Chondrocyte (in vitro differentiated cells): ENCODE measurements at places on chromosomes 5 and 9. TPM values are rescaled to one million over a fixed set of nuclear protein-coding genes. Genes with fewer than 3 reads are reported as not detected.

DNA sequence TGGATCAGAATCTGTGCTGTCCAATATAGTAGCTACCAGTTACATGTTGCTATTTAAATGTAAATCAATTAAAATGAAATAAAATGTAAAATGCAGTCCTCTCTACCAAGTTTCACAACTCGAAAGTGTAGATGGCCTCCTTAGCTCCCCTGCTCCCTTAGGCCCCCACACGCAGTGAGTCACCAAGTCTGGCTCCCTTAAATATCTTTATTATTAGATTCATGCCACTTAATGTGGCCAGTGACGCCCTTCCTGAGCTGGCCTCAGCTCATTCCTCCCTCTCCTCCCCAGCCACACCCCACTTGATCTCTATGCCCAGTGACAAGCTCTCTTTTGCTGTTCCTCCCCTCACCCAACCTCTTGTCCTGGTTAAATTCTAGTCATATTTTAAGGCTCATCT lies 88.4 kb upstream of the DNAH5 start:
- DNase-seq, result no peak

Gene TOR2A
- total RNA-seq, result 6.1 to 8.1 TPM (median 6.4 TPM) in 3 replicates

DNA sequence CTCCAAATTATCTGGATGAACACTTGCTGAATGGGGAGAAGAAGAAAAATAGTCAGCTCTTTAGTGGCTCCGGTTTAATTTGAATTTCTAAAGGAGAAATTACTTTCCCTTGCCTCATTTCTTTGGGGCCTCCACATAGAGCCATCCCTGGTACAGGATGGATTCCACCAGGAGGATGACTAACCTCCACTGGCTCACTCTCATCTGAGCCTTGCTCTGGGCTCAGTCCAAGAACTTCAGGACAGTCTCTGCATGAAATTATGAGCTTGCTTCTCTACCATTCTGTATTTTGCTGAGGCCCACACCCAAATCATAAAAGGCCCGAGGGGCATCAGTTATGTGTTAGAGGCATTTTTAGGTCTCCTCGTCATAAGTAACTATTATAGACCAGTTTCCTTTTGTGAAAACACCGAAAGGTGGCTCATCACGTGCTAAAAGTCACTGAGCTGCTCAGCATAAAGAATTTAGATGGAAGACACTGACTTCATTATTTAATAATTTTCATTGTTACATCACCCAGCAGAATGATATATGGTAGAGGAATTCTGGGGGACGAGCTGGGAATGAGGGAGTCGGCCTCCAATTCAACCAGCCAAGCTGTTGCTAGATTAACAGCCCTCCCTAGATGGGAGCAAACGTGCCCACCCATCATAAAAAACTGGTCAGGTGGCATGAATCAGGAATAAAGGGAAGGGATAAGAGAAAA lies 222.1 kb downstream of the TARS1 start:
- no peak for DNase-seq

DNA sequence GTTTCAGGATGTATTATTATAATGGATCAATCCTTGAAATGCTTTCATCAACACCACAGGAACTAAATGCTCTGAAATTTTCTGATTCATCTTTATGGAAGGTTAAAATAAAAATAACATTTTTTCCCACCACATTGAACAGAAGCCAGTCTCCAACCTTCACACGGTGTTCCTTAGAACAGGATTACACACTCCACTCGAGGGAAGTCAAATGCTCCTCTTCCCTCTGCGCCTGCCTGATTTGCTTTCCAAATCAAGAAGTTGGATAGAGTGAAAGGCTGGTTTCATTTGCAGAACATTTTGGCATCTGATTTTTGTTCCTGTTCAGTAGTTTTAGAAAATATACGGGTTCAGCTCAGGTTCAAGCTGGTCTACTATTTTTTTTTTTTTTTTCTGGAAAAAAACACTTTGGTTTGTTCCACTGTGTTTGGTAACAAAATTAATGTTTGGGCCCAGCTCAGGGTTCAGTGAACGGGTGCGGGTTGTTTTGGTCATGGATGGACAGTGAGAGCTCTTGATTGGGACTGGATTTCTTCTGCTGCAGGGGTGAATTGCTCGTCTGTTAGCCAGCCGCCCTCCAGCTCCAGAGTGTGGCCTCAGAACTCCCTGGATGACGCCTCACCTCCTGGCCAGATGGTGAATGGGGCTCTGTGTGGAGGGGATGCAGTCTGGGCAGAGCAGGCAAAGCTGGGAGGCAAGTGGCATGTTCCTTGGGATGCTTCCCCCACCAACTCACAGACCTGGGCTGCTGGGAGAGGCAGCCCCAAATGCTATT lies 82.4 kb upstream of the STC2 start:
- DNase-seq, result no peak

DNA sequence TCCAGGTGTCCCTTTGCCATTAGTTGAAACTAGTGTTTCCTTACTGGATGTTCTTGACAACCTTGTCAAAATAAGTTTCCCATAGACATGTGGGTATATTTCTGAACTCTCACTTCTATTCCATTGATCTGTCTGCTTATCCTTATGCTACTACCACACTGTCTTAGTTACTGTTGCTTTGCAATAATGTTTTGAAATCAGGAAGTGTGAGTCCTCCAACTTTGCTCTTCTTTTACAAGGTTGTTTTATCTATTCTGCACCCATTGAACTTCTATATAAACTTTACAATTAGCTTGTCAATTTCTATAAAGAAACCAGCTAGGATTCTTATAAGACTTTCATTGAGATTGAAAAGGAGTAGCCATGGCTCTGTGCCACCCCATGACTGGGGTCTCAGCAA lies 24.3 kb downstream of the CD14 start:
- no peak for DNase-seq

DNA sequence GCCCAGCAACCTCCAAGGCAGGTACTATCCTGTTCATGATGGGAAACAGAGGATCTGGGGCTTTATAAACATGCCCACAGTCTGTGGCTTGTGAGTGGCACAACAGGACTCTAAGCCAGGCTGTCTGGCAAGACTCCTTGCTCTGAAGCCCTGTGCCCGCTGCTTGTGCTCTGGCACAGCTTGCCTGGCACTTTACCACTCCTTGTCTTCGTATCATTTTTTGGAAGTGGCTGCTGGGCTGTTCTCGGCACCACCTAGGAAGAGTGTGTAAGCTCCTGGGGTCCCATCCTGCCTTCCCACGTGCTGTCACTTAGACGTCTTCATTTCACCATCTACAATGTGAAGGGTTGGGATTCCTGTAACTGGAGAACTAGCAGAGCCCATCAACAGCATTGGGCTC lies 59.3 kb upstream of the GLRX start:
- no peak for DNase-seq

Gene ADAMTSL2
- total RNA-seq, result 0.15 to 0.31 TPM (median 0.23 TPM) in 3 replicates

GRCh38 chr5:157870837-157871834 lies 12.2 kb upstream of the CLINT1 start:
- DNase-seq, result no peak

DNA sequence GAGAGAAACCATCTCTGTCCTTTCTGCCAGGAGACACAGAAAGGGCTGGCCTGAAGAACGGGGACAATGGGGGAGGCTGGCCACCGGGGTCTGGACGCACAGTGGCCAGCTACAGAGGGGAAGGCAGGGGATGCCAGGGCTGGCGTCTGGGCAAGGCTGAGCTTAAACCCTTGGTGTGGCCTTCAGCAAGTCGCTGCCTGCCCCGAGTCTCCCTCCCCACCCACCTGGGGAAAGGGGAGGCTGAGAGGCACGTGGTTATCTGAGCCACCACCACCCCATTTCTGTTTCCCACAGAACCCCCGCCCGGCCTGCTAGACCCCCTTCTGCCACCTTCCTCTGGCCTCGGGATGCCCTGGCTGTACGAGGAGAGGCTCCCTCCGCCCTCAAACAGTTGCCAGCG lies 115.3 kb downstream of the VAV2 start:
- DNase-seq, result no peak

DNA sequence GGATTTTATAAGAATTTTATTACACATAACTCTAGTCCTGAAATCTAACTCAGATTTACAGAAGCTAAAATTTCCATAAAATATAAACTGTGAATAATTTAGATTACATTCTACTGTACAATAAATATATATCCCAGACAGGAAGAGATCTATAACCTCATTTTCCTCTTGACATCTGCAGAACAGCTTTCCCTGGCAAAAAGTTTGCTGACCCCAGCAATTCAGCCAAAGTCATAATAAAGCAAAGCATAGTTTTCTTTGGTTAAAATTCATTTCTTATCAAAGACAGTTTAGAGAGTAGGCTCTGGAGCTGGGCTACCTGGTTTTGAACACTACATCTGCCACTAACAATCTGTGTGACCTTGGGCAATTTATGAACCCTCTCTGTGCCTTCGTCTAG lies 372.5 kb downstream of the CAAP1 start:
- DNase-seq, result no peak

- DNase-seq, result no peak
Observed at GRCh38 chr5:124741711-124742496, 4.5 kb downstream of the ZNF608 start.

GRCh38 chr9:78207319-78207718 lies 28.6 kb upstream of the CEP78 start:
- no peak for DNase-seq

DNA sequence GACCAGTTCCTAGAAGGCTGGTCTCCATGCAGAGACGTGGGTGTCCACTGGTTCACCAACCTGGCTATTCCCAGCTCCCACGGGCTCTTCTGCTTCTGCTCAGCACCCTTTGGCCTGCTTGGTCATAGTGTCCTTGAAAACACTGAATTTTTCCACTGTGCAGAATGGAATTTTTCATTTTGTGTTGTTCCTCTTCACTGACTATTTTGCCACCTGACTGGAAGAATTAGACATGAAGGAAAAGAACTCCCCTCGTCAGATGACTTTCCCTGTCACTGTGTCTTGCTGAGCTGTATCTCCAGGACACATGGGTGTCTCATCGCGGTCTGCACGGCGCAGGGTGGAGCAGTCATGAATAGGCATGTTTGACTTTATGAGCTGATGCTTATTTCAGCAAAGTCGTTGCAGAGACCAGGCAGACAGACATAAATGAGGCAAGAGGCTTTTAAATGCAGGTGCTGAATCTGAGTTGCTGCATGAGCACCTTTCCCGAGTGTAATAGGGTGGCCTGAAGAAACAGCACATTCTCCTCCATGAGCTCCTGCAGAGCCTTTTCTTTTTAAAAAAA lies 50.2 kb upstream of the SEMA4D start:
- DNase-seq, result no peak

DNA sequence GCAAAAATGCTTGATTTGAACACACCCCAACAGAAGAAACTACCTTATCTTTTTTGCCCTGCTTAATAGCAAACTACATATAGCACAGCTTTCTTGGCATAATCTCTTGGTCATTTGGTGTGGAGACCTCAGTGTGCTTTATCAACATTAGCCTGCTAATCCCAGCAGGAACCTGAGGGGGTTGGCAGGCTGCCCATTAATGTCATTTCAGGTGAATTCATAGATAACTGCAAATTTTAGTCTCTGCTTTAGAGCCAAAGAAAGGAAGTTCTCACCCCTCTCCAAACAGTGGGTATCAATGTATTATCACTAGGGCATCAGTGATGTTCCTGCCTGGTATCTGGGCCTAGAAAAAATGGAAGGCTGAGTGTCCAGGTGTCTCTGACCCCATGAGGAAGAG lies 489.0 kb downstream of the NTRK2 start:
- DNase-seq, result no peak

Gene CSF2
- total RNA-seq, result not detected in 3 replicates
